Neural crest cell (in vitro differentiated cells): ENCODE measurements at places on chromosomes 4 and X. TPM values are rescaled to one million over a fixed set of nuclear protein-coding genes. Genes with fewer than 3 reads are reported as not detected.
A peak's percentile ranks its signal among the peaks of the same experiment; 100 is the strongest.

- no peaks in the 10 kb centered on the region for H3K27me3 ChIP-seq
- H3K36me3 ChIP-seq = no peaks in the 10 kb centered on the region
- no peaks in the 10 kb centered on the region for H3K4me1 ChIP-seq
- no peak overlapping the region for H3K27ac ChIP-seq
- DNase-seq = no peak
Measured at GRCh38 chr4:160021870-160022269, 919.0 kb downstream of the RAPGEF2 start.

DNA sequence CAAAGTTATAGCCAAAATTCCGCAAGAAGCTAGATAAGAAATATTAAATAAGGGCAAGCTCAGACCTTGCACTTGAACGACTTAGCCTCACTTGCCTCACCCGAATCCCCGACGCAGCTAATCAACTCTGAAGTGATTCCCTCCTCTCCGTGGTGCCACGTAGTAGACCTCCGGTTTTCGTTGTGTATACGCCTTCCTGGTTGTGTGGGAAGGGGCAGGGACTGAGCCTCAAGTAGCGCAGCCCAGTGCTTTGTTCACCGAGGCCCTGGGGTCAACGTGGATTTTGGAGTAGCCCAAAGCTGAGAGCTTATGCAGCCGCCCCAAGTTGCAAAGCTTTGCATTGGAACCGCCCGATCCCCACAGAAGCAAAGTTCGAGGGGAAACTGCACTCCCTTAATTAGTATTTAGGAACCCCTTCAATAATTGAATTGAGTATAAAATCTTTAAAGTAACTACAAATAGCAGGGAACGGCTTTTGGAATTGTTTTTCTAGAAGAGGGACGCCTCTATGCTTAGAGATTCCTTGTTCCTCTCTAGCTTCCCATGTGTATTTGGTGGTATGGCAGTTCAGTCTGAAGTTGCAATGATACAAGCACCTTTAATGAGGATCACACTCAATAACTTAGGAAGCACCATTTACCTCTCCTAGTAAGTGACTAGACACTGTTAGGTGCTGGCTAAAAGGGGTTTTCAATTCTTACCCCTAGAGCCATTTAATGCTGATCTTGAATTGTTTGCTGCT, 55.7 kb downstream of the LINC00632 start:
- no peak for DNase-seq
- peak overlapping the region; percentile 90 for H3K4me3 ChIP-seq
- H3K36me3 ChIP-seq = peaks cover 7% of the 10 kb centered on the region
- H3K27ac ChIP-seq = no peak overlapping the region
- peaks cover 31% of the 10 kb centered on the region for H3K4me1 ChIP-seq

GRCh38 chr4:87679449-87680169, 29.5 kb downstream of the DMP1 start:
- H3K4me1 ChIP-seq = peaks cover 11% of the 10 kb centered on the region
- H3K27me3 ChIP-seq = no peaks in the 10 kb centered on the region
- H3K4me3 ChIP-seq = no peak overlapping the region
- no peak overlapping the region for H3K27ac ChIP-seq
- peak; percentile 69 for DNase-seq

DNA sequence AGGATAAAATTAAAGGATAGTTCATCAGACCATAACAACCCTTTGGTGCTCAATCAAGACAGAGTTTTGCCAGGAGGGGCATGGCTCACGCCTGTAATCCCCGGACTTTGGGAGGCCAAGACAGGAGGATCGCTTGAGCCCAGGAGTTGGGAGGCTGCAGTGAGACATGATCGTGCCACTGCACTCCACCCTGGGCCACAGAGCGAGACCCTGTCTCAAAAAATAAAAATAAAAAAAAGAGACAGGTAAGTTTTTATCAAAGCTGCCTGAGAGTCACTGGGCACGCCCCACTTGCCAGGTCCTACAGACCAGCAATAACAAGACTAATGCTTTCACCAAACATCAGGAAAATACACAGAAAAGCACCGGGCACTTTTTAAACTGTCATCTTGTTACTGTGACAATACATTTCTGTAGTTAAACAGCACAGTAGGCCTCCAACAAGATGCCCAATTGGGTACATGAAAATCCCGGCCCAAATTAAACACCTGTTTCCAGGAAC, 765 bp downstream of the CFAP97 start:
- H3K27me3 ChIP-seq = no peaks in the 10 kb centered on the region
- peak overlapping the region; percentile 98 for H3K4me3 ChIP-seq
- H3K4me1 ChIP-seq = peaks cover 31% of the 10 kb centered on the region
- DNase-seq = no peak
- peak overlapping the region; percentile 98 for H3K27ac ChIP-seq
- no peaks in the 10 kb centered on the region for H3K36me3 ChIP-seq

DNA sequence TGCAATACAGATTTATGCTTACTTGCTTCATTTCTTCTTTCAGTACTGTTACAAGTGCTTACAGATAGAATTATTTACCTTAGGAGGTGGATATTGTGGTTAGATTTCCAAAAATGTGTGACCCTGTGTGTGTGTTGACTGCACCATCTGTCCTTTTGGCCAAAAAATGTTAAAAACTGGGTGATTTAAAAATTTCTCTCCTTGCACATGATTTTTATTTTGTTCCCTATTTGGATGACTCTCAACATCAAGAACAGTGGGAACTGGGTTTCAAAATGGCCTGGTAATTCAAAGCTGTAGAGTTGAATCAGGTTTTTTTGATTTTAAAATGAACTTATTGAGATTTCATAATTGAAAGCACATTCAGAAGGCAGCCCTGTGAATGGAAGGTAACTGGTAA, 1132.9 kb downstream of the RAPGEF2 start:
- H3K36me3 ChIP-seq = no peaks in the 10 kb centered on the region
- no peak for DNase-seq
- H3K4me1 ChIP-seq = peaks cover 10% of the 10 kb centered on the region
- H3K27me3 ChIP-seq = no peaks in the 10 kb centered on the region

ZNF275 gene
- total RNA-seq = 13.9 and 14.8 TPM in 2 replicates

SLC49A3 gene
- 0.77 and 0.91 TPM in 2 replicates for total RNA-seq

GRCh38 chrX:13520936-13521335, 48.5 kb upstream of the EGFL6 start:
- no peaks in the 10 kb centered on the region for H3K4me1 ChIP-seq
- no peak for DNase-seq
- no peaks in the 10 kb centered on the region for H3K27me3 ChIP-seq
- H3K36me3 ChIP-seq = no peaks in the 10 kb centered on the region
- no peak overlapping the region for H3K27ac ChIP-seq
